Activated T-helper 1 cell treated with Interleukin-2 at 50 U/mL for 16 hours (primary cell): ENCODE measurements at places on chromosomes 2 and 18.

DNA sequence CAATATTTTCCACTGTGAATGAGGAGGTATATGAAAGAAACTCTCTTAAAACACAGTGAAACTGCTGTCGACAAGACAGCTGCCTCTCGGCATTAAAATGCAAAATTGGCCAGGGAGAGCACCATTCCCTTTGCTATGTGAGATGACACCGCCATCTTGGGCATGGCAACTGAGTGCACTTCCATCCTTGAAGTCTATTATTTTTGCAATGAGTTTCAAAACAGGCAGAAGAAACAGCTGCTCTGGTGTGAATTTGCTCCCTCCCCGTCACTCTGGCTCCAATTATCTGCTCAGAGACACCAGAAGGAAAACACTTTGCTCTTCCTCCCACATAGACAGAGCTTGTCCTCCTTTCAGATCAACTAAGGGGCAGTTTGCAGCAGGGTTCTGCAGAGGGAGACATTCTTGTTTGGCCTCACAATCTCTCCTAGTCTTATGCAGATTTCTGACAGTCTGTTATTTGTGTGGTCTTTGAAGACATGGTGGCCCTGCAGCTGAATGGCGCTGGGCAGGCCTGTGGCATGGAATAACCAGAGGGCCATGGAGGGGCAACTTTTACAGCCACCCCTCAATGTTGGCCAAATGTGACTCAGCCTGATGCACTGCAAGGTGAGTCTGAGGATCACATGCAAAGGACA is 48.6 kb upstream of the SEC11C start:
- no peak for DNase-seq

DNA sequence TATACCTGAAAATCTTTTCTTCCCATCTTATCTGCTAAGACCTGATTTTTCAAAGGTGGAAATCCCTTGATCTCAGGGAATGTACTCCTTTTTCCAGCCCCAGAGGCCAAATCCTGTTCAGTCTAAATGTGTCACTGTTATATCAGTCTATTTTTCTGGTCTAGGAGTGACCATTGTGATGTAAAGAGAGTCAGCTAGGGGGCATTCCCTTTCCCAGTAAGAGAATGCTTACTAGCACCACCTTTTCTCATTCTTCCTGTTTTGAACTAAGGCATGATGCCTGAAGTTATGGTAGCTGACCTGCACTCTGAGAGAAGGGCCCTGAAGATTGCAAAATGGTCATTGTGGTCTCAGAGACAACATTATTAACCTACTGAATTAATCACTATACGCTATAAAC is 124.1 kb upstream of the XIRP2 start:
- DNase-seq, result no peak

DNA sequence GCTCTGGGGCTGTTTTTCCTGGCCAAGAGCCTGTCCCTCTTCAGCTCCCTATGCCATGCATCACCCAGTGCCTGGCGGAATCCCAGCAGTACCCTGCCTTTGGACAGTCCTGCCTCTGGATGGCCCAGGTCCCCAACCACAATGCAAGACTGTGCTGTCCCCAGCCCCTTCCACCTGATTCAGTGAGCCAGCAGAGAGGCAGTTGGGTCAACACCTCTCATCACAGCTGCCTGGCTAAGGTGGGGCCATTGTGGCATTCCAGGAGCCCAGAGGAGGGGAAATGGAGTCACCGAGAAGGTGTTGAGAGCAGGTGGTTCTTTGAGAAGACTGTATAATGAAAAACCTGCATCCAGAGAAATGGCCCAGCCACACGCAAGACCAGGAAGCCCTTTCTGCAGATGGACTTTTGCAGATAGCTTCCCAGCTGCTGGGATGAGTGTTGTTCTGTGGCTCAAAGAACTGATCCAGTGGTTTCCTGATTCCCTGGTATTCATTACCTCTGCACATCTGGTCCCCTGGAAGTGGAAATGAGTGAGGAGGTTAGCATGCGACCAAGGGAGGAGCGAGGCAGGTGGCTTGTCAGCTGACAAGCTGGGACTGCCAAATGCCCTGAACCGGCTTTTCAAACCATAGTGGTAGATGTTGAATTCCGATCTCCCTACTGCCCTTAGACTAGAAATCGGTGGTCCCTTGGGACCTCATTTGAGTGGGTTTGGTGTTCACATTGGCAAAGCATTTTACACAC is 1.7 kb upstream of the ASPRV1 start:
- no peak for DNase-seq

DNA sequence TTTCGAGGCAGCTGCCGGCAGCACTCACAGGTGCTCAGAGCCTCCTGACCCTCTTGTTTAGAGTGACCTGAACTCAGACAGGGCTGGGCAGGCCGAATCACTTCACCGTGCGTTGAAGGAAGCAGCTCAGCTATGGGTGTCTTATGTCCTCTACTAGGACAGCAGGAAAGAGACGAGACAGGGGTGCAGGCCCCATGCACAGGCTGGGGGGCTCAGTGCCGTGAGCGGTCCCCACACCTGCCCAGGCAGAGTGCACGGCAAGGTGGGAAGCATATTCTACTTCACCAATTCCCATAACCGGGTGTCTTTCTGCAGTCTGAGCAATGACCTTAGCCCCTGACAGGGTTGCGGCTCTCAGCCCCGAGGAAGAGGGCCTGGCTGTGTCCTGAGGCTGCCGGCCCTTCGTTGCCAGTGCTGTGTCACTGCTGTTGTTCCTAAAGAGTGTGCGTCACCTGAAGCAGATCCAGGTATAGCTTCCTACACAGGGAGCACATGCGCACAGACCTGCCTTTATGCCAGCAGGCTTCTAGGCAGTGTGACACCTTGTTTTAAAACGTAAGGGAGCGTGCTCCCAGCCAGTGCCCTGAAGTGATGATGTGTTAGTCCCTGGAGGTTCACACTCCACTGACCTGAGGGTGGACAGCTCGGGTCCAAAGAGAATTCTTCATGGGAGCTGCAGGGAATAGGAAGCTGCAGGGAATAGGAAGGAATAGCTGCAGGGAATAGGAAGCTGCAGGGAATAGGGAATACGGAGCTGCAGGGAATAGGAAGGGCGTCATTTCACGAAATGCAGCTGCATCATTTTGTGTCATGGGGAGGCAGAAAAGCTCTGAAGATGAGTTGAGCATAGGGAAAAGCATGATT is 207.9 kb upstream of the SALL3 start:
- DNase-seq, result no peak

DNA sequence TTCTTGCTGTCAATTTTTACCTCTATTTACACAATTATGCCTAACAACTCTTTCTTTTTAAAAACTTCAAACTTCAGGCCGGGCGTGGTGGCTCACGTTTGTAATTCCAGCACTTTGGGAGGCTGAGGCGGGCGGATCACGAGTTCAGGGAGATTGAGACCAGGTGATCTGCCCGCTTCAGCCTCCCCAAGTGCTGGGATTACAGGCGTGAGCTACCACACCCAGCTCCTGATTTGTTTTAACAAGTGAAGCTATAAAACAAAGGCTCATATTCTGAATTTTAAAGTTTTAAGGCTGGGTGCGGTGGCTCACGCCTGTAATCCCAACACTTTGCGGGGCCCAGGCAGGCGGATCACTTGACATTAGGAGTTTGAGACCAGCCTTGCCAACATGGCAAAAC is 15.5 kb downstream of the PTPN2 start:
- DNase-seq, result no peak
